ENCODE measurements at places on chromosomes 5 and 9. TPM values are rescaled to one million over a fixed set of nuclear protein-coding genes. Genes with fewer than 3 reads are reported as not detected.

- DNase-seq: no peak
These were observed 48.8 kb downstream of the BARX1 start for GRCh38 chr9:93906195-93906880.

GRCh38 chr5:76617675-76618074 lies 5.5 kb downstream of the F2RL2 start:
- no peak for DNase-seq

GRCh38 chr9:131043087-131043486 lies 34.1 kb downstream of the LAMC3 start:
- no peak for DNase-seq

DNA sequence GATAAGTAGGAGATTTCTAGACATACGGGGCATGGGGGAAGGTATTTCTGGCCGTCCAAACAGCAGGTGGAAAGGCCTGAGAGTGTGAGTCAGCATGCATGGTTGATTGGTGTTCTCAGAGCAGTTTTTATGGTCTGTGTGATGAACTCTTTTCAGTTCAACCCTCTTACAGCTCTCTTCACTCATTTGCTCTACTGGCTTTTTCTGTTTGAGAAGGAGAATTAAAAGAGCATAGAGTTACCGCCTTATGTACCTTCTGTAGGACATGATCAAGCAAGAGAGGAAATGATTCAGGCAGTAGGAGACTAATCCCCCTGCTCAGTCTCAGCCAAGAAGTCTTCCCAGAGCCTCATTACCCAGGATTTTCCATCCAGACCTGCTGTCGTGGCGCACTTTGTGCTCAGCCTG lies 92.4 kb downstream of the PRDM6 start:
- DNase-seq: no peak

PCDH12 gene
- not detected for total RNA-seq

- DNase-seq: no peak
These were observed 1092.5 kb upstream of the SEMA6A start for GRCh38 chr5:117667105-117667504.

DNA sequence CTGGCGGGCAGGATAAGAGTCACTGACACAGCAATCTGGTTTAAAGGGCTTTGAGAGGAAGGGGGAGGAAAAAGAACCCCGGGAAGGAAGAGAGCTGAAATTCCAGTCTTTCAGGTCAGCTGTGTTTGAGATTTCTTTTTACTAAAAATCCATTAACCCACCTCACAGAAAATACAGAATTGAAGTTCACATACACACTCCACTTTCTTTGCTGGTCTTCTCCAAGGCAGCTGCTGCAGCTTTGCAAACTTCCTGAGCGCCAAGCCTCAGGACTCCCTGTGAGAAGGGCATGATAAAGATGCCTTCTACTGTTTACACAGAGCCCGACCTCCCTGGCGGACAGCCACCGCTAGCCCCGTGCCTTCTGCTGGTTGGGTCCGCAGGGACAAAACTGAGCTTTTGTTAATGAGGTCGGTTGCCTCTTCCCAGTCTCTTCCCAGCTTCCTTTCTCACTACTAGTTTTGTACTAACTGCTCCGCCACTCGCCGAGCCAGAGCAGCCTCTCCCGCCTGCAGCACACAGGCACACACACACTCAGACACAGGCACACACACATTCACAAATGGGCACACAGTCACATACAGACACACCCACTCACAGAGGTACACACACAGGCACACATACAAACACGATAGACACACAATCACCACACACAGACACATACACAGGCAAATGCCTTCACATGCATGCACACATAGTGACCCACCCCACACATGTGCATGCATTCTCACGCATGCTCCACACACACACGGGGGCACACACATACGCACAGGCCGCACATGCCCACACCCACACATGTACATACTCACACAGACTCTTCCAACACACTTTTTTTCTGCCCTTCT lies at the start of gene FREM1:
Gene FREM1 (minus strand): TSS at position 468 of the 845 bp plus-strand sequence. CDS start 41,451 bp downstream, outside the sequence.
- DNase-seq: no peak

GRCh38 chr5:55307383-55308253 lies at the start of the genes DHX29 and MTREX:
DHX29 (minus strand) TSS chr5:55307694; CDS start chr5:55307573, 121 bp downstream.
MTREX (plus strand) TSS chr5:55307989; CDS start chr5:55308014, 25 bp downstream.
- DNase-seq: peak; percentile 93

TAF1L gene
- not detected for total RNA-seq

TCF7 gene
- 0.29 TPM for total RNA-seq

GRCh38 chr9:79975621-79976256 lies 404.0 kb downstream of the TLE4 start:
- no peak for DNase-seq

DNA sequence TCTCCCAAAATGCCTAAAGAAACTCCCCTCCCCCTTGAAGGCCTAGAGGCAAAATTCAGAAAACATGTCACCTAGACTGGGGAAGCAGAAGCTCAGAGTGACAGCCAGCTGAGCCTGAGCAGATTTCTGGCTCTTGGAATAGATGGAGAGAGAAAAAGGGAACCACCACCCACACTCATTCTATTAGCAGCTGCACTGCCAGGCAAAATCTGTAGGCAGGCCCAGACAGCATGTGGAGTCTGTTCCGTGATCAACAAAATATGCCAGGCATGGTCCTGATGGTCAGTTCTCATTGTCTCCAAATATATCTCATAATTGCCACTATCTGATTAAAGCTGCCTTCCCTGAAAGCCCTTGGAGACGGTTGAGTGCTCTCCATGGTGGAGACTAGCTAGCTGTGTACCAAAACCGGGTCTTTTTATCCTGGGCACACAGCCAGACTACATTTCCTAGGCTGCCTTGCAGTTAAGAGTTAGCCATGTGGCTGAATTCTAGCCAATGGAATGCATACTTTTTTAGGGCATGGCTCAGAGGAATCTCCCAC lies 131.7 kb upstream of the GPR151 start:
- peak; percentile 13 for DNase-seq

GRCh38 chr9:120733190-120733589 lies 18.9 kb upstream of the MEGF9 start:
- no peak for DNase-seq

- DNase-seq: peak; percentile 77
These were observed 11.1 kb upstream of the NRG2 start for GRCh38 chr5:140054086-140054689.

DNA sequence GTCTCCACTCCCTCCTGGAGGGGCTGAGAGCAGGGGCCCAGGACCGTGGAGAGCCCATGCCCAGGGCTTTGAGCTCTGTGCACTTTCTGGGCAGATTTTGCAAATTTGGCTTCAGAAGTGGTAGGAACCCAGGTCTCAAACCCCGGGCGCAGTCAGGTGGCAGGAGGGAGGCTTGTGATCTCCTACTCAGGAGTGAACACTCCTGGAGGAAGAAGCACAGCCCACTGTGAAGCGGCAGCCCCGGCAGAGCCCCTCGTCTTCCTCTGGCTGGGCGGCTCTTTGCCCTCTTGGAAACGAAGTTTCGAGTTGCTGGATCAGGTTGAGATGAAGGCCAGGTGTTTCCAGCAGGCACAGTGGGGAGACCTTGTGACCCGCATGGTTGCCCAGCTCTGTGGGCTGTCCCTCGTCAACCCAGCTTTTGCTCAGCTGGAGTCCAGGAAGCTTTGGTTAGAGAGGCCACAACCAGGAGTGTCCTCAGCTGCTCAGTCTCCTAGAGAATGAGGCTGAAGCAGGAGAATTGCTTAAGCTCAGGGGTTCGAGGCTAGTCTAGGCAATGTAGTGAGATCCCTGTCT lies 48.5 kb downstream of the WNK2 start:
- DNase-seq: no peak

SLC36A2 gene
- total RNA-seq: not detected

TAF11L10 gene
- total RNA-seq: not detected

TNFSF8 gene
- total RNA-seq: not detected

- DNase-seq: no peak
These were observed 70.6 kb upstream of the ANKH start for GRCh38 chr5:14942212-14942611.

DNA sequence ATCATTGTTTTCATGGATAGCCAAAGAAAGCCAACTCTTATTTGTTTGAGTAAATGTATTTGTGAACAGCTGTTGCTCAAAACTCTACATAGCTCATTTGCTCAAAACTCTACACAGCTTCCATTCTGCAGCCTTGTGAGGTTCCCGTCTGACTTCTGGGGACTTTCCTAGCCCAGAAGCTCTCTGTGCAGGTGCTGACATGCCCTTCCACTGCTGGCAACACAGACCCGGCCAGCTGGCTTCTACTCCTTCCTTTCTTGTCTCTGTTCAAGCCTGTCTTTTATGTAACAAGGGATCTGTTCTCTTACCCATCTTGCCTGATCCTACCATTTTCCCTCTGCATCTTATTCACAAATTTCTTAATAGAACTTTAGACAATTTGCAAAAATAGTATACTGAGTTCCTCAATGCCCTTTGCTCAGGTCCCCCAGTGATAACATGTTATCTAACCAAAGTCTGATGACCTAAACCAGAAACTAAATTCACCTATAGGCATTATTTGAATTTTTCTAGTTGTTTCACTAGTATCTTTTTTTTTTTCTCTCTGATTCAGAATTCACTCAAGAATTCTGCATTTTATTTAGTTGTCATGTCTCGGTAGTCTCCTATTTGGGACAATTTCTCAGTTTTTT lies 556.5 kb upstream of the SEMA6A start:
- peak; percentile 73 for DNase-seq

RASEF gene
- total RNA-seq: 6.9 TPM

MAP1B gene
- 56.0 TPM for total RNA-seq

DNA sequence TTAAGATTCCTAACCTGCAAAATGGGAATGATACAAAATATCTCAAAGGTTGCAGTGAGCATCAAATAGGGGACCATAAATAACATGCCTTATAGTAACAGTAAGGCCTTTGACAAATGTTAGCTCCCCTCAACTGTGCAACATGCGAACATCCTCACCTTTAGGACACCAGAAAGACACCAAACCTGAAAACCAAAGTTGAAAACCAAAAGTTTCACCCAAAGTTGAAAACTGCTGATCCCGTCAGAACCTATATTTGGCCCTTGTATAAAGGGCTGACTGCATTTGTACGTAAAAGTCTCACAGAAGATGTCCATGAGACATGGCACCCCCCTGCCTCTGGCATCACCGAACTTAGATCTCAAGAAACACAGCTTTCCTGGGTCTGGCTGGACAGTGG lies 12.1 kb downstream of the CDK5RAP2 start:
- DNase-seq: no peak

GRCh38 chr5:14342306-14342705 lies 199.2 kb downstream of the TRIO start:
- no peak for DNase-seq

DNA sequence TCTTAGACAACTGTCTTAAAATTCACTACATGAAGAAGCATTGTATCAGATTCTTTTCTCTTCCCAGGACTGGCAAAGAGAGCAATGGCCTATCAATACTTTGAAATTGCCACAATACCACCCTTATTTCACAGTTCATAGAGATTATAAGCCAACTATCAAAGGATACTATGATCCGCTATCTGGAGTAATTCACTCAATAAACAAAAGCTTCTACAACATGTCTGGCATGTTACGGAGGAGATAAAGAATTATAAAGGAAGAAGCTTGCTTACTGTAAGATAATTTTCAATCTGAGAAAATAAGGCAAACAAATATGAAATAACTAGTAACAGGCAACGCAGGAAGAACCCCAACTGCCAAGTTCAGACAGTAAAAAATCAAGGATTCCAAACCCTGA lies 114.8 kb downstream of the GNAQ start:
- DNase-seq: no peak

DNA sequence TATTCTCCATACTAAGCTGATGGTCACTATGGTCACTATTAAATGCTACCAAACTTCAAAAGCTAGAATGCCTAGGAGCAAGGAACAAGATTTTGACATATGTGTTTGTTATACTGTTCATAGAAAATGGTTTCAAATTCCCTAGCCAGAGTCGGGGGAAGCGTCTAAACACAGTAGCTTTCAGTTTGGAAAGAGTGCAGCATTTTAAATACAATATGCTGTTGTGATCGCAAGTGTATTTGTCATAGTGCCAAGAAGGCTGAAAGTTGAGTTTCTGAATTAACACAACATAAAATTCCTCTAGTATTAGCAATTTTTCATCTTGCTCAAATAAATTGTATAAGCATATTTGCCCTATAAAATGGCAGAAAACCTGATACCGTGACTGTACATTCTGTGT lies 280.4 kb downstream of the ZNF608 start:
- DNase-seq: no peak

DNA sequence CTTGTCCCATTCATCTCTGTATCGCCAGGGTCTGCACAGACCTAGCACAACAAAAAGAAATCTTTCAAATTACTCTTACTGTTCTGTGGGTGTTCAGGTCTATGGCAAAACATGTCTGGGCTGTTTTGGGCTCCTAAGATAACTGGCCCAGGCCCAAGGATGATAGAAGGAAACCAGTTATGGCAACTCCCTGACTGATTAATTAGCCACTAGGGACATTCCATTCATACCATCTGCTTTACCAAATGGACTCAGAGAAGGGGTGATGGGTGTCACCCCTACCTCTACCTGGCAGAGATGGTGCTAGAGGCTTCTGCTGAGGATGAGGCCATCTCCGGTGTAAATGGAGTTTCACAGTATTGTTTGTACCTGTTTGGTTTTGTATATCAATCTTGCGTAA lies 1.9 kb downstream of the SLC31A2 start:
- DNase-seq: peak; percentile 59

- no peak for DNase-seq
These were observed 134.2 kb upstream of the EDIL3 start for GRCh38 chr5:84518862-84519261.

AK6 gene
- 52.4 TPM for total RNA-seq

KCNIP1 gene
- total RNA-seq: not detected

CTSV gene
- 1.9 TPM for total RNA-seq

DNA sequence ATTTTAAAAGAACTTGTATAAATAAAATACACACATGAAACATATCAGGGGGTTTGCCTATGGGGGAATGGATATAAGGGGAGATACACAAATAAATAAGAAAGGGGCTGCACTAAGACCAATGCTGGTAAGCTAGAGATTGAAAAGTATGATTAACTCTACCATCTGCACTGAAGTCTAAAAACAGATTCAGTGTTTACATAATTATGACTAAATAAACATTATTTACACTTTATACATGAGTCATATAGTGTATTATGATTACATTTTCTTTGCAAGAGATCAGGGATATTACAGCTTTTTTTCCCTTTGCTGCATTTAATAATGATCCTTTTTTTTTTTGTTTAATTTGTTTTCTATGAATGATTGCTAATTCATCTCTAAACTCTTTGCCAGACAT lies 367.9 kb downstream of the TMEM38B start:
- no peak for DNase-seq

- DNase-seq: no peak
These were observed 24.9 kb downstream of the TRPM3 start for GRCh38 chr9:71096421-71097108.
